ENCODE measurements at places on chromosomes 4 and X. TPM values are rescaled to one million over a fixed set of nuclear protein-coding genes. Genes with fewer than 3 reads are reported as not detected.

DNA sequence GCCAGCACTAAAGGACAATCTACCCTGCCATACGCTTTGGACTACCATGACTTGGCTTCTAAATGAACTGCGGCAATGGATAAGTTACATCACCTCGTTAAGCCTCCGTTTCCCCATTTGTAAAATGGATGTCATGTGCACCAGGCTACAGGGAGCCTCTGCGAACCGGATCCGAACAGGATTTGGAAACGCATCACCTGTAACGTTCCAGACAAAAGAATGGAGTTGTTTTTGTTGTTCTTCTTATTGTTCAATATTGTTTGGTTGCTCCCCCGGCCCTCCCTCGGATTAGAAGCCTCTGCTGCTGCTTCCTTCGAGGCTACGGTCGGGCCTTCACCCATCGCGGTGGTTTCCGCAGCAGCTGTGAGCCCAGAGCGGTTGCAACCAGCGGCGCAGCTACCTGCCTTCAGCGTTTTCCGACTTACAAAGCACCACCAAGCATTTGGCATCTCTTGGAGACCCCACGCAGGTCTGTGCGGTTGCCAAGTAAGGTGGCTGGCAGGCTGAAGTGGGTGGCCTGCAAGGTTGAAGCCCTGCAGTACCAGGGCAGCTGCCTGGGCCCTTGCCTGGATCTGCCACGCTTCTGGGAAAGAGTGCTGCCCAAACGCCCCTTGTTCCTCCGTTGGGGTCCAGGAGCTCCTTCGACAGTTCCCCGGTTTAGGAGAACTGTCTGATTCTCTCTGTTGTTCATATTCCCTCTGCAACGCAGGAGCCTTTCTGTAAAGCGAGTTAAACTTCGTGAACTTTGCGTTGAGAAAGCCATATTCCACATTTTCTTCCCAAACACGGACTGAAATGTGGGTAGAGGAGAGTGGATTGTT lies 7.1 kb downstream of the NKX3-2 start:
- DNase-seq: no peak

GRCh38 chr4:184385705-184386141 lies 88.6 kb downstream of the IRF2 start:
- DNase-seq: peak; percentile 94

- no peak for DNase-seq
Measured at GRCh38 chr4:12140864-12141263, 712.2 kb upstream of the HS3ST1 start.

- peak; percentile 22 for DNase-seq
Measured at GRCh38 chrX:9995855-9996339, 28.7 kb downstream of the CLDN34 start.

The TCEAL7 gene
- 27.3 TPM for polyA plus RNA-seq

DNA sequence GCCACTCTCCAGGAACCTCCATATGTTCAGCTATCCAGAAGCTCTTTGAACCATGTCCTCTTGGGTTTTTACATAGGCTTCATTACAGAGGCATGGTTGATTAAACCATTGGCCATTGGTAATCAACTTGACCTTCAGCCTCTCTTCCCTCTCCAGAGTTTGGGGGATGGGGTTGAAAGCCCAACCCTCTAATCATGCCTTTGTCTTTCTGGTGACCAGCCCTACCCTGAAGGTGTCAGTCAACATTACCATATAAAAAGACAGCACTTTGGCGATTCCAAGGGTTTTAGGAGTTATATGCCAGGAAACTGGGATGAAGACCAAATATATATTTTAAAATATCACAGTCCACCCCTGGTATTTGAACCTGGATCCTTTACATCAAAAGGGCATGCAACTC lies 222.5 kb downstream of the CHIC1 start:
- no peak for DNase-seq

The GPRIN3 gene
- 8.7 TPM for polyA plus RNA-seq

DNA sequence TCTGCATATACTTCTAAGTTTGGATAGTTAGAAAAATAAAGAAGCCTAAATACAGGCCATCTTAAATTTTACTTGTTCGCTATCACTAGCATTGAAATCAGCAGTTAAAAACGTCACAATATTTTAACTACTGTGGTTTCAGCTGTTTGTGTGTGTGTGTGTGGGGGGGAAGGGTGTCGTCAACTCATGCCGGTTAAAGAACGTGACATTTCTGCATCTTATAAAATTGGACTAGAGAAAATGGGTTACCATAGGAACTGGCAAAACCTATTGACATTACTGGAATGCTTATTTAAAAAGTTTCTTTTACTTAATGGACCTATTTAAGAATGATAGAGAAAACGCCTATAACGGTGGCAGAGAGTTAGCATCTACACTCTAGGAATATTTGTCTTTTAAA lies 1.2 kb upstream of the CNKSR2 start:
- DNase-seq: no peak

GRCh38 chr4:128525387-128525786 lies 237.8 kb upstream of the PGRMC2 start:
- no peak for DNase-seq

DNA sequence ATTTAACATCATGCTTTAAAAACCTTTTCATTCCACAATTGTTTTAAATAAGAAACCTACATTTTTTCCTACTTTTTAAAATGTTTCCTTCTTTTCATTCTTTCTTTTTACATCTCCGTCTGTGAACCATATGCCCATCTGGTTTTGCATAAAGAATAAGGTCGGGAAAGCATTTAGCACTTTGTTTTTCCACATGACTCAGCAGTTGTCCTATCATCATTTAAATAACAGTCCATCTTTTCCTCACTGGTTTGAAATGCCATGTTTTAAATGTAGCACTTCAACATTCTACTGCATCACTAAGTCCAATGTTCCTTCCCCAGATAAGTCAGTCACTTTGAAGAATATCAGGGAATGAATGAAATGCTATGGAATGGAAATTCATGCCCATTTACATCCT lies 128.4 kb downstream of the SH3RF1 start:
- DNase-seq: no peak

DNA sequence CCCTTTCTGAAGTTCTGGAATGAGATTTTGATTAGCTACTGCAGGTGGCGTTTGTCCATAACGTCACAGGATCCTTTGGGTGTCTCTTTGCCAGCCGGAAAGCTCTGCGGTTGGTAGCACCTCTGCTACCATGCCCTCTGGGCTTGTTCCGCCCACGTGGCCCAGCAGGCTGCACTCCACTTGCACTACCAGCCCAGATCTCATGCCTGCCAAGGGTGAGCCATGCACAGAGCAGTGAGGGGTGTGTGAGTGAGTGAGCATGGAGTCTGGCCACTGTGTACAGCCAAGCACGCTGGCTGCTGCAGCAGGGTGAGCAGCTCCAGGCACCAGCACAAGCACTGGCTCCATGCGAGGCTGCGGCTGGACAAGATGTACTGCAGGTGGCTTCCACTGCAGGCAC lies 6.6 kb upstream of the HNRNPD start:
- DNase-seq: no peak

The CT45A7 gene
- not detected for polyA plus RNA-seq

DNA sequence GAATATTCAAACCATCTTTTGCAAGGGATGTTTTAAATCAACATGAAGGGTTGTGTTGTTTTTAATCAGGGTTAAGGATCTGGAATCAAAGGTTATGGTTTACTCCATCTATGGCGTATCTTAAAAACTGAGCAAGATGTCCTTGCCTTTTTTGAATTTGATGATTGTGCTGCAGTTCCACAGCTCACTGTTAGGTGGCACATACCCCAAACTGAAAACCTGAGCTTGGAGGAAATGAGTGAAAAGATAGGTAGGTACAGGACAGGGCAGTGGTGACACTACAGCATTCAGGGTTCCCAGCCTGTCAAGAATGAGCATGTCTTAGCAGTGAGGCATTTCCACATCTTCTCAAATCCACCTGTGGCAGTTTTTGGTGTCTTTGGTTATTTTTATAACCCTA lies 13.1 kb upstream of the EOLA1 start:
- no peak for DNase-seq

GRCh38 chrX:39903343-39903742 lies 194.4 kb downstream of the BCOR start:
- no peak for DNase-seq

The SULT1B1 gene
- polyA plus RNA-seq: 118 TPM

DNA sequence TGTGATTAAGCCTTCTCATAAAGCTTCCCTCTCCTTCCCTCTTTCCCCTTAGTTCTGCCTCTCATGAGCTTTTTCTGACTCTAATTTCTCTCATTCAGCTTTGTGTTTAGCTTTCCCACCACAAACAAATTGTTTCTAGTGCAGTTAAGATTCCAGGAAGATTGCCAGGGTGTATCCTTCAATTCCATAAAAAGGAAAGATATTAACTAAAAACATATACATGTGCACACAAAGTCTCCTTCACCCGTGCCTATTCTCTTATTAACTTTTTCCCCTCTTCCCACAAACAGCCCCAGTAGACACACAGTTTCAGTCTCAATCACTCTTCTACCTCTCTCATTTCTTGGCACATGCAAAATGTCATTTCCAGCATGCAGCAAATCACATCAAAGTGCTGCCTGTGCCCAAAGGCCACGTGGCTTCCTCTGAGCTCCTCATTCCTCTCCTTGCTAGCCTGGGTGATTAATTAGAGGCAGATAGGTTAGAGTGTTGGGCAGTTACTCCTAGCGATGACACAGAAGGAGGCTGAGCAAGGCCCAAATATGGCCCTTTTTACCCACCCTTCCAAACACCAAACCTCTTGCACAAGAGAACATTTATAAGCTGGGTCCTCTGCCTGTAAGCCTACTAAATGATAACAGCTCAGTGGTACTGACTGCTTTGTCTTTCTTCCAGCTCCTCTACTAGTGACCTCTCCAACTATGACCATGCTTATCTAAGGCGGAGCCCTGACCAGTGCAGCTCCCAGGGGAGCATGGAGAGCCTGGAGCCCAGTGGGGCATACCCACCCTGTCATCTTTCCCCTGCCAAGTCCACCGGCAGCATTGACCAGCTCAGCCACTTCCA lies 159.6 kb downstream of the SOWAHB start:
- peak; percentile 41 for DNase-seq

GRCh38 chrX:110304371-110304770 lies 13.5 kb downstream of the AMMECR1 start:
- no peak for DNase-seq

GRCh38 chrX:94288972-94289371 lies 615.0 kb downstream of the FAM133A start:
- DNase-seq: no peak

The TEC gene
- 4.6 TPM for polyA plus RNA-seq

- peak; percentile 70 for DNase-seq
Measured at GRCh38 chrX:15301924-15302323, 13.5 kb downstream of the ASB11 start.

GRCh38 chr4:7621252-7622035 lies 186.7 kb upstream of the PSAPL1 start:
- DNase-seq: no peak

The SMIM43 gene
- polyA plus RNA-seq: 0.48 TPM

GRCh38 chrX:155246748-155247147 lies 17.5 kb downstream of the RAB39B start:
- DNase-seq: no peak

- DNase-seq: no peak
Measured at GRCh38 chr4:168380290-168380689, 61.7 kb upstream of the DDX60 start.

The ADH1A gene
- polyA plus RNA-seq: 1.3 TPM

GRCh38 chr4:181677621-181678020 lies 565.6 kb upstream of the TENM3 start:
- no peak for DNase-seq

DNA sequence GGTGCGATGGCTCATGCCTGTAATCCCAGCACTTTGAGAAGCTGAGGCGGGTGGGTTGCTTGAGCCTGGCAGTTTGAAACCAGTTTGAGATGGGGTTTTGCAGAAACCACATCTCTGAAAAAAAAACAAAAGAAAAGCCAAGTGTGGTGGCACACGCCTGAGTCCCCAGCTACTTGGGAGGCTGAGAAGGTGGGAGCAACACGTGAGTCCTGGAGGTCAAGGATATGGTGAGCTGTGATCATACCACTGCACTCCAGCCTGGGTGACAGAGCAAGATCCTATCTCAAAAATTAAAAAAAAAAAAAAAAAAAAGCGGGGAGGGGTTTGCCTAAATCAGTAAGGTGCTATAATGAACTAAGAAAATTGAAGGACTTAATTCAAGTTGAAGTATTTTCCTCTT lies 58.2 kb upstream of the TBC1D14 start:
- DNase-seq: no peak

The TMEM128 gene
- 32.3 TPM for polyA plus RNA-seq

DNA sequence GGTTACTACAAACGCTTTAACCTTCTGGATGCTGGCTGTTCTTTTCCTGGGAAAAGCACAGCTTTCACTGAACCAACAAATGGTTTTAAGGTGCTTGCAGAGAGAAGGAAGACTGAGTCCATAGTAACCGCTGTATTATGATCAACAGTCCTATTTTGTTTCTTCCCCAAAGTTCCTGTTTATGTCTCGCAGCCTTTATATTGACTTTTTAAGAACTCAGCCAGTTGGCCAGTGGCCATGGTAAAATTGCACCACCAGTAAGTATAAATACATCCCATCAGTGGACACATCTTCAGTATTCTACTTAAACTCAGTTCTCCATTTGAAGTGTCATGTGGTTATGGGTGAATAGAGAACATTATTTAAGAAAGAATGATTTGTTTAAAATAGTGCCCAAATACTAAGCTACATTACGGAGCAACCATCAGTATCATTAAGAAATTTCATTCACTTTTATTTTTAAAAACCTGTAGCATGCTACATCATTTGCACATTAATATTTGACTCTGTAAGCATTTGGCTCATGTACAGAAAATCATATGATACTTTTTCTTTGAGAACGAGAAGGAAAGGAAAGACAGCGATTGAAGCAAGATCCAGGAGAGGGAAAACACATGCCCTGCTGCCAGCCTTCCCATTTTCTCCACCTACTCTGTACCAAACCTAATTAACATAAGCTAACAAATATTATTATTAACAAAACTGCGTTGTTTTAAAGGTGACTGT lies 287.0 kb downstream of the ARHGAP24 start:
- DNase-seq: peak; percentile 28

The PRRG1 gene
- polyA plus RNA-seq: 6.6 TPM

The PNCK gene
- 128 TPM for polyA plus RNA-seq

- no peak for DNase-seq
Measured at GRCh38 chr4:168832763-168833575, 177.1 kb downstream of the CBR4 start.

GRCh38 chr4:83378419-83378818 lies 43.8 kb upstream of the HPSE start:
- DNase-seq: peak; percentile 30

- DNase-seq: no peak
Measured at GRCh38 chr4:161143375-161143774, 1020.4 kb downstream of the FSTL5 start.

The NSUN7 gene
- 19.9 TPM for polyA plus RNA-seq

GRCh38 chr4:150289881-150290280 lies 211.6 kb downstream of the DCLK2 start:
- DNase-seq: no peak

The FGF13 gene
- polyA plus RNA-seq: 32.9 TPM

- DNase-seq: no peak
Measured at GRCh38 chrX:1516596-1517104, 20.3 kb downstream of the P2RY8 start.

DNA sequence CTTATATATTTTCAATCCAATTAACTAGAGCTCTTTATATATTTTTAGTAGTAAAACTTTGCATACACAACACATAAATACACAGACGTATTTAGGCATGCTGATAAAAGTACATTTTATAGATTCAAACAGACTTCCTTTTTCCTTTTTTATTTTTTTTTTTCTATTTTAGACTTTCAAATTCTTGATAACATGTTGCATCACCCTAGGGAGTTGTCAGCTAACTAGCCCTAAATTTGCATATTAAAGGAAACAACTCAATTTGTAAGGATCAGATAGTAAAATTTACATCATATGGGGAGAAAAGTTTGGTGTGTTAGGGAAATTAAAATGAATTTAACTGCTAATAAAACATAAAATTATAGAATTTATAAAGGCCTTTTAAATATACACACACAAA lies 47.4 kb upstream of the APOOL start:
- DNase-seq: no peak

The TRPC5OS gene
- not detected for polyA plus RNA-seq
